Peyer's patch (tissue), 4 donors: ENCODE measurements at places on chromosomes 1 and 21. TPM values are rescaled to one million over a fixed set of nuclear protein-coding genes. Genes with fewer than 3 reads are reported as not detected.
A peak's percentile ranks its signal among the peaks of the same experiment; 100 is the strongest.

Gene ECE1
- 116 TPM for total RNA-seq

Gene NCAM2
- 5.8 TPM for total RNA-seq

- H3K27ac ChIP-seq, result no peak overlapping the region
- H3K4me3 ChIP-seq, result no peak overlapping the region
- no peaks in the 10 kb centered on the region for H3K27me3 ChIP-seq
Observed at GRCh38 chr1:9929431-9930385, 13.5 kb downstream of the LZIC start.

GRCh38 chr1:36599828-36600227 lies 117.1 kb upstream of the CSF3R start:
- DNase-seq, result no peak
- no peaks in the 10 kb centered on the region for H3K36me3 ChIP-seq
- H3K4me1 ChIP-seq, result no peaks in the 10 kb centered on the region
- H3K27me3 ChIP-seq, result no peaks in the 10 kb centered on the region
- no peak overlapping the region for H3K4me3 ChIP-seq
- no peak overlapping the region for H3K27ac ChIP-seq

DNA sequence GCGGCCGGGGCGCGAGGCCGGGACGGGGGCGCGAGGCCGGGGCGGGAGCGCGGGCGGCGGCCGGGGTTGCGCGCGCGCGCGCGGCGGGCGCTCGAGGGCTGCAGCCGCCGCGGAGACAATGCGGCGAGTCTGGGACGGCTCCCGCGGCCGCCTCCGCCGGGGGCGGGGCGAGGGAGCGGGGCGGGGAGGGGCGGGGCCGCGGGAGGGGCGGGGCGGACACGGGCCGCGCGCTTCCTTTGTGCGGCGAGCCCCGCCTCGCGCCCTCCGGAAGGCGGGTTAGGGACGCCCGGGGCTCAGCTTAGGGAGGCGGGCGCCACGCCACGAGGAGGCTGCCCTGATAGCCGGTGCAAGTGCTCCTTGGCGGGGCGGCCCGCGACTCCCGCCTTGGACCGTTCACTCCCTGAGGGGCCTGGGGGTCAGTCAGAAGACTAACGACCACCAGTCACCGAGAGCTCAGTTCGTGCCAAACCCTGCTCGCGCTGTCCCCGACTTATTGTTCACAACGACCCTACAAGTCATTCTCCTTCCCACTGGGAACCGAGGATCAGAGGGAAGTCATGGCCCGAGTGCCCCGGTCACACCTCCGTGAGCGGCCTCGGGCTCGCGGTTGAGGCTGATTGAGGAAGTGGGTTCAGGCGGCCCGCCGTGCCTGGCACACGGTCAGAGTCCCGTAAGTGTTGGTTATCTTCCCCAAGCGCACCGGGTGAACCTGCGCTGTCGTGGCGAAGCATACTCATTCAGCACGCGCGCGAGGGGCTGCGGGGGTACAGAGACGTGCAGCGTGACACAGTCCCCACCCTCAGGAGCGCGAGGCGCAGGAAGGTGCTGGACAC lies 29.1 kb upstream of the A3GALT2 start:
- peak; percentile 82 for DNase-seq
- H3K4me1 ChIP-seq, result no peaks in the 10 kb centered on the region
- no peaks in the 10 kb centered on the region for H3K36me3 ChIP-seq
- no peaks in the 10 kb centered on the region for H3K27me3 ChIP-seq
- H3K27ac ChIP-seq, result peak overlapping the region; percentile 94

DNA sequence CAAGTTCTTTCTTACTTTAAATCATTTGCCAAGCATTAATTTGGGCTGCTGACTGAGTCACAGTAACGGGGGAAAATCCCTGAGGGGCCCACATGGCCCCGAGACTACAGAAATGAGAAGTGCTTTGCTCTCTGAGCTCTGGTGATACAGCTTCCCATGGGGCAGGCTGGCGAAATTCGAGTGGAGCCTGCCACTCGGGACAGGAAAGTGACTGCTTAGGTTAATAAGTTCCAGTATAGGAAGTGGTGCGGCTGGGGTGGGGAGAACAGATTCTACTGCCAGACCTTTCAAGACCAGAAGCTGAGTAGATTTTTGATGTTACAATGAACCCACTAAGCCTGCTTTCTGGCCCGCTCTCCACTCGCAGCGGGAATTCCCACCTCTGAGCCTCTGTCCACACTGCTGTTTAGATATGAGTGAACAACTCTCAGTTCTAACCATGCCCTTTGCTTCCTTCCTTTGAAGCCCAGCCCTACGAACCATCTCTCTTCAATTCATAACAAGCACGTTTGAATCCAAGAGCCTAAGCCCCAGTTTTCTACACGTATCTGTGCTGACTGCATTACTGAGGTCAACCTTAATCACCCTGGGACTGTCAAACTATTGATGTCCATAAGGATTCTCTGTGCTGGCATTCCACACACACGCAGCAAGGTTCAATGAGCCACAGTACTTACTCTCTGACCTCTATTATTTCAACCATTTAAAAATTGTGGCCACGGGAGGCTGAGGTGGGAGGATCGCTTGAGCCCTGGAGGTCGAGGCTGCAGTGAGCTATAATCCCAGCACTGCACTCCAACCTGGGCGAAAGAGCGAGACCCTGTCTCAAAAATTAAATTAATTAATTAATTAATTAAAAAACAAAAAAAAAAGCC lies 9.6 kb downstream of the ZBTB17 start:
- H3K4me3 ChIP-seq, result no peak overlapping the region
- peak; percentile 79 for DNase-seq
- no peaks in the 10 kb centered on the region for H3K27me3 ChIP-seq
- no peaks in the 10 kb centered on the region for H3K4me1 ChIP-seq

DNA sequence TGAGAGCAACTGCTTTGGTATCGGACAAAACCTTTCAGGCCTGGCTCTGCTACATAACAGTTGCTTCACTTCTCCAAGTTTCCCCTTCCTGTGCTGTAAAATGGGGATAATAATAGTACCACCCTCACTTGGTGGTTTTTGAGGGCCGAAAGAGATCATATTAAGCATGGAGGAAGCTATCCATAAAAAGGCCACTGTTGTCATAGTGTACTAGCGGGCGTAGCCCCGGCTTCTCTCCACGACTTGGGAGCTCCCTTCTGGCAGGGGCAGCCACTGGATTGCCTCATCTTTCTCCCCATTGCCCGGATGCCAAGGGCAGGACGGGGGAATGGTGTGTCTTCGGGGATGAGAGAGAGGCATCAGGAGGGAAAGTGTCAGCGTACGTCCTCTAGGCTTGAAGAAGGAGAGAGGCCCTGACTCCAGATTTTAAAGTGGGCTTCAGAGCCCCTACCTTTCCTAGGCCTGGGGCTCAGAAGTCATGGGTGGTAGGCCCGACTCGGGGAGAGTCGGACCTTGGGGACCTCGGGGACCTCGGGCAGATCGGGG lies 548 bp upstream of the MFSD2A start:
- no peaks in the 10 kb centered on the region for H3K36me3 ChIP-seq
- H3K27ac ChIP-seq, result peak overlapping the region; percentile 89
- DNase-seq, result no peak
- H3K4me3 ChIP-seq, result peak overlapping the region; percentile 67
- peaks cover 14% of the 10 kb centered on the region for H3K4me1 ChIP-seq
- no peaks in the 10 kb centered on the region for H3K27me3 ChIP-seq

DNA sequence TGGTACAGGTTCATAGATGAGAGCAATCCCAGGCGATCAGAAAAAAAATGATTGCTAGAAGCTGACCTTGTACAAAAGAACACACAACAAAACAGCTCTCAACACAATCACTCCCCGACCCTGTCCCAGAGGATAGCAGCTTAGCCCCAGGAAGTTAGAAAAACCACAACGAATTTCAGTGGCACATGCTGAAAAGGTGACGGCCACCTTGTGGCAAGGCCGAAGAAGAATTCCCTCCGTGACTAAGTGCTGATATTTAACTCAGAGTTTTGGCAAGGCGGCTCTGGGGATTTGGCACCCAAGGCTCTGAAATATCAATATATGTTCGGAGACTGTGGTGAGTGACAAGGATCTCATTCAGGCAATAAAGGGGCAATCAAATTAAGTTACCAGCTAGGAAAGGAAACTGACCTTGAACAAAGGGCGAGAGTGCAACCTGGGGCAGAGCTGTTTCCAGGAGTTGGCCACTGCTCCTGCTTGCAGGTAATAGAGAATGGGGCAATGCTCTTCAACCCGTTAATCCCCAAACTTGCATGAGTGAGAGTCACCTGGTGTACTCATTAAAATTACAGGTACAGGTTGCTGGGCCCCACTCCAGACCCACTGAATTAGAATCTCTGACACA lies 96.2 kb downstream of the BEND5 start:
- H3K4me1 ChIP-seq, result no peaks in the 10 kb centered on the region
- peak overlapping the region; percentile 6 for H3K27ac ChIP-seq
- no peak overlapping the region for H3K4me3 ChIP-seq
- H3K36me3 ChIP-seq, result no peaks in the 10 kb centered on the region
- DNase-seq, result no peak

DNA sequence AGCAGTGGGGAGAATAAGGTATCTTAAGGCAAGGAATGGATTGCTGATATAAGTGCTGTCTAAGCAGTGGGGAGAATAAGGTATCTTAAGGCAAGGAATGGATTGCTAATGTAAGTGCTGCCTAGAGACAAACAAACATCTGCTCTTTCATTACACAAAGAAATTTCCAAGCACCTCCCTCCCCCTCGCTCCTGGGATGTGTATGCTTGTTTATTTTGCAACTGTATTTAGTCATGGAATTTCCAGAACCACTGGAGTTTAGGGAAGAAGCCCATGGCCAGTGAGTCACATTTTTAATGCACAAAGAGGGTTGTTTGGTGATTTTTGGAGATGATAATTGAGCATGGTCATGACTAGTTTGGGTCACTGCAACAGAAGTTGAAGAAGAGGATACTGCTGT lies 21.5 kb downstream of the PDPN start:
- H3K36me3 ChIP-seq, result no peaks in the 10 kb centered on the region
- no peaks in the 10 kb centered on the region for H3K27me3 ChIP-seq
- DNase-seq, result no peak
- no peak overlapping the region for H3K4me3 ChIP-seq
- no peaks in the 10 kb centered on the region for H3K4me1 ChIP-seq
- H3K27ac ChIP-seq, result no peak overlapping the region
